Stimulated activated CD8-positive, alpha-beta memory T cell treated with anti-CD3 and anti-CD28 coated beads, Interleukin-15, amount 100 ng/mL, for 4 hours (primary cell): ENCODE measurements at places on chromosomes 11 and 22.
A peak's percentile ranks its signal among the peaks of the same experiment; 100 is the strongest.

GRCh38 chr11:81495699-81496292 lies 1237.9 kb downstream of the FAM181B start:
- no peak for DNase-seq

GRCh38 chr22:30596886-30597285 lies 5.2 kb upstream of the PES1 start:
- no peak for DNase-seq

- DNase-seq, result no peak
These were observed 13.7 kb downstream of the ARAP1 start for GRCh38 chr11:72738199-72739141.

DNA sequence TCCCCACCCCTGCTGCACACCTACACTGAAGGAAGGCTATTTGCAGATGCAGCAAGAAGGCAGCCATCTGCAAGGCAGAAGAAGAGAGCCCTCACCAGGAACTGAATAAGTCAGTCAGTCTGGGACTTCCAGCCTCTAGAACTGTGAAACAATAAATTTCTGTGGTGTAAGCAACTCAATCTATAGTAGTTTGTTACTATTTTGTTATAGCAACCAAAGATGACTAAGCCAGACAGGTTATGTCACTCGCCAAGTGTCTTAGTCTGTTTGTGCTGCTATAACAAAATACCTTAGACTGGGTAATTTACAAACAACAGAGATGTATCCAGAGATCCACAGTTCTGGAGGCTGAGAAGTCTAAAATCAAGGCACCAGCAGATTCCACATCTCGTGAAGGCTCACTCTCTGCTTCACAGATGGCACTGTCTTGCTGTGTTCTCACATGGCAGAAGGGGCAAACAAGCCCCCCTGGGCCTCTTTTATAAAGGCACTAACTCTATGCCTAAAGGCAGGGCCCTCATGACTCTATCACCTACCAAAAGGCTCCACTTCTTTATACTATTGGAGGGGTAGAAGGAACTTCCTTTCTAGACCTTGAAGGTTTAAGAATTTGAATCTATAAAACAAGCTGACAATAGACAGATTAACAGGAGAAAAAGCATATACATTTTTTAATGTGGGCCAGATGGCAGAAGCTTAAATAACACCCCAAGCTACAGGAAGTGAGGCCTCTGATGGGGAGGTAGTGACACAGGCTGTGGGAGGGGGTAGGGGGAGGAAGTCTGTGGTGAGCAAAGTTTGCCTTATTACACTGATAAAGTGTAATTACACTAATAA lies 12.3 kb downstream of the APOL6 start:
- DNase-seq, result peak; percentile 60

DNA sequence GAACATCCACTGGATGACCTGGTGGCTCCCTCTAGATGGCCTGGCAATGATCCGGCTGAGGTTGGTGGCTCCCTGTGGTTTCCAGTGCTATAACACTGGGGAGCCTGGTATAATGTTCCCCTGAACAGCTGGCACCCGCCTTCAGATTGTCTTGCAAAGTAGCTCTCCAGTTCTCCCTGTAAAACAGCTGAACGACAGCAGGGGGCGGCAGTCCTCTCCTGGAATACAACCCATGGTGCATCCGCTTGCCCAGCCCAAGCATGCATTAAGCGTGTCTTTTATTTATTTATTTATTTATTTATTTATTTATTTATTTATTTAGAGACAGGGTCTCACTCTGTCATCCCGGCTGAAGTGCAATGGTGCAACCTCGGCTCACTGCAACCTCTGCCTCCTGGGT lies 258.9 kb downstream of the BUD13 start:
- no peak for DNase-seq

DNA sequence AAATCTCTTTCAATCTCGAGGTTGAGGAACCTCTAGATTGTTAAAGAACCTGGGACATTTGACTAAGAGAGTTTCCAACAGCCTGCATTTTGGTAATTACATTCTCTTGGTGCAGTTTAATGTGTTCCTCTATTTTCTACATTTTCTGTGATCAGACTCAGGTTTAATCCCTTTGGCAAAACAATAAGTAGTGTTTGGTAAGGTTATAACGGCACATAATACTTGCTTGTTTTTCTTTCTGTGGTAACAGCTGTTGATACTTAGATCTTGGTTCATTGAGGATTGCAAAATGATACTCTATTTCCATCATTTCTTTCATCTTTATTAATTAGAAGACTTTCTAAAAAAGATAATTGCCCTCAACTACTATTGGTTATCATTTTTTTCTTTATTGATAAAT lies 271.3 kb downstream of the SBF2 start:
- no peak for DNase-seq

GRCh38 chr11:77154381-77155081 lies 26.5 kb downstream of the MYO7A start:
- no peak for DNase-seq

- no peak for DNase-seq
These were observed 5.5 kb downstream of the UPK2 start for GRCh38 chr11:118961591-118961990.

DNA sequence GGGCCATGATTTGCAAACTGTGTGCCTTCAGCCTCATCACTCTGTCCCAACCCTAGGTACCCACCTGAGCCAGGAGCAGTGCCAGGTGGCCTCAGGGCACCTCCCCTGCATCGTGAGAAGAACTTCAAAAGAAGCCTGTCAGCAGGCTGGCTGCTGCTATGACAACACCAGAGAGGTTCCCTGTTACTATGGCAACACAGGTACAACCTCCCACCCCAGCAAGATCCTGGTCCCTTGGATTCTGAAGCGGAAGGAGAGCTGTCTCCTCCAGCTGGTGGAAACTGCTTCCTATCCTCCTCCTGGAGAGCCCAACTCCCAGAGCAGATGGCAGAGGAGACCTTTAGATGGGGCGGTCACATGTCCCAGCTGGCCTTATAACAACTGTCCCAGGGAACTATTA lies 2.9 kb downstream of the ZP1 start:
- no peak for DNase-seq

DNA sequence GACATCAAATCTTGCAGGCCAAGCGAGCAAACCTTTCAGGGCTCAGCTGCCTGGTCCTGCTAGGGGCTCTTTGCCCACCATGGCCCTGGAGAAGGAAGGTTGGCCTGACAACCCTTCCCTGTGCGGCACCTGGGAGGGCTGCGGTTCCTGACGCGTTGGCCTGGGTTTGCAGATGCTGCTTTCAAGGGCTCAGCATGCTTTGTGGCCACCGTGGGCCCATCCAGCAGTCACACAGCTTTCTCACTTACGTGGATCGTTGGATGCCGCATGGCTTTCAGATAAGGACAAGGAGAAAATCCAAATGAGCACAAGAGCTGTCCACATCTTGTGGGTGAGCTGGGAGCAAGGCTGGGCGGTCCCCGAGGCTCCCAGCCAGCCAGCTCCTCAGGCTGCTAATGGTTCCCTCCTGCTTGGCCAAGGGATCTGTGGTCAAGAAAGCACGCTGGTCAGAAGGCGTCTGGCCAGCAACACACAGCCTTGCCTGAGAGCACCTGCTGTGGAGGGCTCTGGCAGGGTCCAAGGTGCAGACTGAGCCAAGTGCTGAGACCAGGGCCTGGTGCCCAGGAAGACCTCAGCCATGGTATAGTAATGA lies 8.2 kb downstream of the C11orf24 start:
- no peak for DNase-seq

GRCh38 chr22:24894998-24895397 lies 51.5 kb downstream of the LHFPL7 start:
- no peak for DNase-seq

DNA sequence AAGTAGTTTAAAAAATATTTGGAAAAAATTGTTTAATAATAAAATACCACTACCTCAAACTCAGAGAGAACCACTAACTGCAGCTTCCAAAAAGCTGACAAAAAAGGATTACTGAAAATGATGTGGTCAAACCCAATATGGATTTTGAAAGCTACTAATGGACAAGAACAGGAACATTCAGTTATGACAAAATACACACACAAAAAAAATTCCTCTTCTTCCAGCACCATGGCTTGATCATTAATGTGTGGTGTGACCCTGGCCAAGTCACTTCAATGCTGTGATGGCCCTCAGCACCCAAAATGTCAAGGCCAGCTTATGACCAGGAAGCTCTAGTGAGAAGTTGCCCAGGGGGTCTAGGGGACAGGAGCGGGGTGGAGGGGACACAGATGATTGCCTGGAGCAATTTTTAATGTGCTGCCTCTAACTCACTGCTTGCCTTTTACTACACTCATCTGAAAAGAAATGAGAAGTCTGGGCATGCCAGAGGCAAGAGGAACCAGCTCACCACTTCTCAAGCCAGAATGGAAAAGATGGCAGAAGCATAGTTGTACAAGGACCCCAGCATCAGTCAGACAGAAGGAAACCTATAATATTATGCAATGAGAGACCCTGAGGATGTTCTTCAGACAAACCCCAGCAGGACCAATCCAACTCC lies 2.2 kb downstream of the SMCO4 start:
- DNase-seq, result no peak

- DNase-seq, result no peak
These were observed 326.2 kb downstream of the TBC1D22A start for GRCh38 chr22:47088480-47089158.

DNA sequence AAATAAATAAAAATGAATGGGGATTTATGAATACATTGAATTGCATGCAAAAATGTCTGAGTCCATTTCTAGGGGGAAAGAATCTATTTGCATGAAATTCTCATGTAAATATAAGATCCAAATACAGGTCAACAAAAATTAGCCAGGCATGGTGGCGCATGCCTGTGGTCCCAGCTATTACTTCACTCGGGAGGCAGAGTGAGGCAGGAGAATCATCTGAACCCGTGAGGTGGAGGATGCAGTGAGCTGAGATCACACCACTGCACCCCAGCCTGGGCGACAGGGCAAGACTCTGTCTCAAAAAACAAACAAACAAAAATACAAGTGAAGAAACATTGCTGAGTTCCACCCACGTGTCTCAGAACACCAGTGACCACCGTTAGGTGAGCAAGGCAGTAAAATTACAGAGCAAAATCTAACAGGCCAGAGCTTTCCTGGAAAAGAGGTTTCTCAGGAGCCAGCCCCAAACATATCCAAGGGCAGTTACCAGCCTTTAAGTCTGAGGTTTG lies 17.3 kb downstream of the PACSIN2 start:
- no peak for DNase-seq

GRCh38 chr11:66881927-66882452 lies 25.1 kb downstream of the LRFN4 start:
- DNase-seq, result no peak

DNA sequence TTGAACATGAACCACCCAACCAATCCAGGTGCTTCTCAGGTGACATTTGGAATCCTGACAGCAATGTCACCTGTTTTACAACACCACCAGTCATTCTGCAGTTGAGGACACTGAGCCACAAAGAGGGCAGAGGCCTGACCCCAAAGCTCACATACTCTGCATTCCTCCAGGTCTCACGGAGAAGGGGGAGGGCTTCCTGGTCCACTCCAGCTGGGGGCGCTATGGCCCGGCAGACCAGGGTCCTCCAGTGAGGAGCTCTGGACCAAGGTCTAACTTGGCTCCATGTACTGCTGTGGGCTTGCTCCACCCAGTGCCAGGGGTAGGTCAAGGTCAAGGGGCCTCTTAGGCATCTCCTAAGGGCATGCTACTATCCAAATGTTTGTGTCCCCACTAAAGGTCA lies 1.5 kb upstream of the PNPLA3 start:
- no peak for DNase-seq

- no peak for DNase-seq
These were observed 6.7 kb downstream of the ACP2 start for GRCh38 chr11:47241841-47242301.

DNA sequence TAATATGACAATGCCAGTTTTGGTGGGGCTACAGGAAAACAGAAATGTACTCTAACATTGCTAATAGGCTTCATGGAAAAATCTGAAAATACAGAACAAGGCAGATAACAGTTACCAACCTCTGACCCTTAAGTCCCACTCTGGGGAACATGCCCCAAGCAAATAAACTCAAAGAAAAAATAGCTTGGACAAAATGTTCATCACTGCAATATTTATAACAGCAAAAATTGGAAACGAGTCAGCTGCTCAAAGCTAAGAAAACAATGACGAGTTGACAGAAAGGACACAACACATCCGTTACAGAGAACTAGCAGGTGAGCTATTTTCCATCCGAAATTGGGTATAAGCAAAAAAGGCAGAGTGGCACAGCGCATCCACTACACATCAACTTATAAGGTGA lies 70.5 kb downstream of the PACSIN2 start:
- no peak for DNase-seq

DNA sequence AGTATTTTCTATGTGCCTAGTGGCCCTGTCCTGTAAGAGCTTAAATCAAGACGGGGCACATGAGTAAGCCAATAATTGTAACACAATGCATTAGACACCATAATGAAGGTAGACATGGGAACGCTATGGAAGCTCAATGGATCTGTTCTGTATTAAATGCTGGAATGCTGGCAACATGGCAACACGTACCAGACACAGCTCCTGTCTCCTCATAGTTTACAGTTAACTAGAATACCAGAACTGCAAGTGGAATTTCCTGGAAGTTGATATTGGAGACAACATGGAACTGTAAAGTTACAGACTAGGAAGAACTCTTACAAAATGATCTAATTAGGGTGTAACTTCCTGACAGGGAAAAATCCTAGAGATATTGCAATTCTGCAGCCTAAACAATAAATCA lies 12.4 kb downstream of the P4HA3 start:
- no peak for DNase-seq

GRCh38 chr11:65503368-65503948 lies 4.6 kb downstream of the MALAT1 start:
- DNase-seq, result no peak

DNA sequence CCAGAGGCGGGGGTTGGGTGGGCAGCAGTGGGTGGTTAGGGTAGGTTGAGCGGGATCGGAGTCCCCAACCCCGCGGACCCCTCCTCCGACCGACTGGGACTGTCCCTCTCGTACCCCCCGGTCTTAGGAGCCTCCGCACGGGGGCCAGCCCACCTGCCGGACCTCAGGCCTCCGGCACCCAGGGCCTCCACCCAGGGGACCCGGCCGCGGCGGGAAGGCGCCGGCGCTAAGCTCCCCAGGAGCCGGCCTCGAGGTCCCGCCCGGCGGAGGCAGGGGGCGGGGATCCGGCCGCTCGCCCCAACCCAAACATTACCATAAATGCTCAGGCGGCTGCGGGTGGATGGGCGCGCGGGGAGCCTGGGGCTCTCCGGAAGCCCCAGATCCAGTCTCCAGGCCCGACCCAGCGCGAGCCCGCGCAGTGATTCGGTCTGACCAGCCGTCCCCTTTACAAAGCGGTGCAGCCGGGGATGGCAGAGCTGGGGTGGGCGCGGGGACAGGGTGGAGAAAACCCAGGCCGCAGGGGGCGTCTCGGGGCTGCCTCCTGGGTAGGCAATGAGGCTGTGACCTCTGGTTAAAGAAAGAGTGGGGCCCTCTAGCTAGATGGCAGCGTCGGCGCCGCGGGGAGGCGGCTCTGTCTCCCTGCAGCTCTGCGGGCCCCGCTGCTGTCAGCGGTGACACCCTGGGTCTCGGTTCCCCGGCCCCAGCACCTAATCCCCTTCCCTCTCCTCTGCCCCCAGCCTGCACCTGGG lies 4.0 kb upstream of the MCAM start:
- no peak for DNase-seq

- DNase-seq, result no peak
These were observed 16.4 kb upstream of the OR5AL1 start for GRCh38 chr11:56396047-56396446.

- no peak for DNase-seq
These were observed 35.2 kb upstream of the TFIP11 start for GRCh38 chr22:26547426-26547825.

- DNase-seq, result no peak
These were observed 34.7 kb downstream of the DAGLA start for GRCh38 chr11:61714916-61715315.
